Bone marrow (tissue), 2 donors: ENCODE measurements at places on chromosomes 6 and 20.

- DNase-seq: no peak
These were observed 49.0 kb upstream of the PAX1 start for GRCh38 chr20:21656308-21657067.

DNA sequence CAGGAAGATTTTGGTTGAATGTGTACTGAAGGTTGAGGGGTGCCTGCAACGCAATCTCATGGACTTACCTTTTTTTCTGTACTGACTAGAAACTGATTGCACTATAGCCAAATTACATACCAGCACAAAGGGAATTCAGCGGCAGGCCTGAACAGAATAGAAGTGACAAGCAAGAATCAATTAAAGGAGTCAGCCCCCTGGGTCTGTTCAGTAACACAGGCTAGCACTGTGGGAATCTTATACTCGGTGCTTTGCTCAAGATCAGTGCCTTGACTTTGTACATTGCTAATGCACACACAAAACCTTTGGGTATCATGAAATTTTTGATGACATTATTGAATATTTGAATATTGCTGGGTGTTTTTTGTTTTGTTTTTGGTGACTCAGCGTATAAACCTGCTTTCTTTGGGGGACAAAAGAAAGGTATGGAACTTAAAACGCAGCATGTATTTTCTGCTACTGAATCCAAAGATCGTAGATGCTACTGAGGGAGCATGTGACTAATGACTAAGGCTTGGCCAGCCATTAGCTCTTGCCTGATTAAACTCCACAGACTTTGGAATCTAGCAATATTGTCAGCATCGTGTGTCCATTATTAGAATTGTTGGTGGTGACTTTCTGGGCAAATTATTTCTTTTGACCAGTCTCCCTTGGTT lies 236.6 kb downstream of the ARID1B start:
- no peak for DNase-seq

DNA sequence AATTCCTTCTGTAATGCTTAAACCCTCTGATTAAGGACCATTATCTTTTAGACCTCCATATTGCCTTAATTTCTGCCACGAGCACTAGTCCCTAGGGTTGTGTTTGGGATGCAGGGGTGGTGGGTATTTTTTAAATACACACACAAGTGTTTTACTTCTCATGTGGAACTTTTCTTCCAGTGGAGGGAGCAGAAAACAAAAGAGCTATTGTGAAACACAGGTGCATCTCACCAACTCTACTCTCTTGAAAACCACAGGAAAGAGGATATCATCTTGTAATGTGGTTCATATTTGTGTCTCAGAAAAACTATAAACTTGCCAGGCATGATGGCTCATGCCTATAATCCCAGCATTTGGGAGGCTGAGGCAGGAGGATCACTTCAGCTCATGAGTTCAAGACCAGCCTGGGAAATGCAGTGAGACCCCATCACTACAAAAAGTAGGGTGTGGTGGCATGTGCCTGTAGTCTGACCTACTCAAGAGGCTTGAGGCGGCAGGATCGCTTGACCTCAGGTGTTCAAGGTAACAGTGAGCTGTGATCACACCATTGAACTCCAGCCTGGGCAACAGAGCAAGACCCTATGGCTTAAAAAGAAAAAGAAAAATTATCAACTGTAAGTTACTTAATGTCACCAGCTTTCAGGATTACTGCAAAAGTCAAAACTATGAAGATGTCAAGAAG lies 37.3 kb downstream of the MRS2 start:
- DNase-seq: no peak

DNA sequence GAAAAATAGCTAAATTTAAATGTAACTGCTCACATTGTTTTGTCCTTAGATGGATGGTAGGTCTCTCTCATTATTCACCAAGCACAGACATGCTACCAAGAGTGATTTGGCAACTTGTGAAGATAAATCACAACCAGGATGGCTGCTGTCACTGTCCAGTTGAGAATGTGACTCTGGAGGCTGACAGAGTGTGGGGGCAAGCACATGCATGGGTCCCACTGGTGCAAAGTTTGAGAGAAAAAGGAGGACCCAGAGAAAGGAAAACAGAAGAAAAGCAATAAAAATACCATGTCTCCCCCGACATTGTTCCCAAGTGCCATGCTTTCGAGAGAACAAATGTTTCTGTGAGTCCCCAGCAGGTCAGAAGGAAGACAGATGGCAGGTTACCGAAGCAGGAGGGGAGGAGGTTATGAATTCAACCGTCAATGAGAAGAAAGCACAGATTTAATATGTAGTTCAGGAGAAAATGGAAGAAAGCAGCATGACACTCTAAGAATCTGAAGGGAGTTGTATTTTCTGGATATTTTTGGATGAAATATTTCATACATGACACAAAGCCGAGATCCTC lies 73.0 kb upstream of the TSHZ2 start:
- no peak for DNase-seq

DNA sequence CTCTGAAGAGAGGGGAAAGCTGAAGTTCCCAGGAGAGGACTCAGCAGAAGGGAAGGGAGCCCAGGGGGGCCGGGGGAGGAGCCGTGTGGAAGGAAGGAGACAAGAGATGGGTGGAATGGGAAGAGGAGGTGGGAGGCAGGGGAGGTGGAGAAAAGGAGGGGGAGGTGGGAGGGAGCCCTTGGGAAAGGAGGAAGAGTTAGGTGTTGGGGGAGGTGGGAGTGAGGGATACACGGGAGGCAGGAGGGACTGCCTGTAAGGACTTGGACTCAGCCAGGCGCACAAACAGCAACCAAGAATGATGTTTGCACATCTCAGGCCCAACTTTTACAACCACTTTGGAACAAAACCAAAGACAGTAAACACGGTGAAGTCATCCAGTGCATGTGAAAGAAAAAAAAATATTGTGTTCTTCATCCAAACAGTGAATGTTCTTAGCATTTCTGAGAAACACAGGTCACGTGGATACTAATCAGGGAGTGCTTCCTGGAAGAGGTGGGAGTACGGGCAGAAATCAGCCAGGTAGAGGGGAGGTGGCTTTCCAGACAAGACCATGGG lies 17.4 kb upstream of the LSM14B start:
- DNase-seq: no peak

DNA sequence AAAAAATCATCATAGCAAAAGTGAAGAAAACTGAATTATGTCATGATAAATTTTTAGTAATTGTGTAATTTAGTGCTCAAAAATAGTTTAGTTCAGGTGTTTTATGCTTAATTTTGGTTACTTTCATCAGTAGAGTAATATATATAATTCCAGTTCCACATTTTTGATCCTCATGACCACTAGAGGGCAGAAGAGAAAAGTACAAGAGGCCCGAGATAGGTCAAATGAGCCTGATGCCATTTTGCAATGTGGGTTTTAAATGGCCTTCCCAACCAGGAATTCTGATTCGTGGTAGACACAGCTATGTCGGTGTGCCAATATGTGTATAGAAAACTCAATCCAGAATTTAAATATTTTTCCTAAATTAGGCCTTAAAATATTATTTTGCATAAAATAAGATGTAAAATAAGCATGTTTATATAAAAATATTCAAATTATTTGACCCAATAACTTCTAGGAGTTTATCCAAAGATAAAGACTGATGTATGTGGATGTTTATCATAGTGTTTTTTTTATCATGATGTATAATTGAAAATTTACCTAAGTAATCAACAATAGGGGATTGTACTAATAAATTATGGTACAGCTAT lies 159.7 kb upstream of the RPS6KA2 start:
- peak; percentile 73 for DNase-seq

- no peak for DNase-seq
These were observed 8.9 kb upstream of the SPATA2 start for GRCh38 chr20:49924247-49924646.

DNA sequence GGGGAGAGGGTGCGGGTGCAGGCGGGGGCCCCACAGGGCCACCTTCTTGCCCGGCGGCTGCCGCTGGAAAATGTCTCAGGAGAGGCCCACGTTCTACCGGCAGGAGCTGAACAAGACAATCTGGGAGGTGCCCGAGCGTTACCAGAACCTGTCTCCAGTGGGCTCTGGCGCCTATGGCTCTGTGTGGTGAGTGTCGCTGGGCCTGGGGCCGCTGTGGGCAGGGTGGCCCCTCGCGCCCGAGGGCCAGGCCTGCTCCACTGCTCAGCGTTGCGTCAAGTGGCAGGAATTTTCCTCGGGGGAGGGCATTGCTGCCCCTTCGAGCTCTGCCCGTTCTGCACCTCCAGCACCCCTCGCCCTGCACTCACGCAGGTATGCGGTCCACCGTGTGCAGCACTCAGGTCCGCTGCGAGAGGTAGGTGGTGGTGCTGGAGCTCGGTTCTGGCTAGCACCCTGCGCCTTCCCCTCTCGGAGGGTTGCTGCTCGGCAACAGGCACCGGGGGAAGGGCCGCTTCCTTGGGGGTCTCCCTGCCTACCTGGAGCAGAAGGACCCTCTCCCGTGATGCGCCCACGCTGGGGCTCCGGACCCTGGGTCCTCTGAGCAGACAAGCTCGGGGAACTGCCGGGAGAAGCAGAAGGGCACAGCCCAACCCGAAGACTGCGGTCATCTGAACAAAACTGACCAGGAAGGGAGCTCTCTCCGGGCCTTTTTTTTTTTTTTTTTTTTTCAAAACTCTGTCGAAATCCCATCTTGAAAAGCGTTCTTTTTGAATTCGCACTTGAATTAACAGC lies 674 bp downstream of the MAPK14 start:
- DNase-seq: peak; percentile 58

DNA sequence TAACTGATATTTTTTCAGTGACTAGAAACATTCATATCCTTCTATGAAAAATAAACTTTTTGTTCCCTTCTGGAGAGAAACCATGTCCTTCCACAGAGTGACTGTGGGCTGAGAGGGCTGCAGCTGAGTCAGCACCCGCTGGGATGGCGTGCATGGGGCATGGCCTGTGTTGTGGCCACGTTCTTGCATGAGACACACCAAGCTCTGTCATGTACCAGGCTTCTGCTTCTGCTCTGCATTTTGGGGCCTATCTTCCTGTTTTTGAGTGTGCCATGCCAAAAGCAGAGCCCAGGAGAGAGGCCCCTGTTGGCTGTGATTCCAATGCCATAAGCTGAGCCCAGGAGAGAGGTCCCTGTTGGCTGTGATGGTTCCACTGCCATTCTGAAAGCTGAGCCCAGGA lies 10.8 kb downstream of the APMAP start:
- DNase-seq: no peak

DNA sequence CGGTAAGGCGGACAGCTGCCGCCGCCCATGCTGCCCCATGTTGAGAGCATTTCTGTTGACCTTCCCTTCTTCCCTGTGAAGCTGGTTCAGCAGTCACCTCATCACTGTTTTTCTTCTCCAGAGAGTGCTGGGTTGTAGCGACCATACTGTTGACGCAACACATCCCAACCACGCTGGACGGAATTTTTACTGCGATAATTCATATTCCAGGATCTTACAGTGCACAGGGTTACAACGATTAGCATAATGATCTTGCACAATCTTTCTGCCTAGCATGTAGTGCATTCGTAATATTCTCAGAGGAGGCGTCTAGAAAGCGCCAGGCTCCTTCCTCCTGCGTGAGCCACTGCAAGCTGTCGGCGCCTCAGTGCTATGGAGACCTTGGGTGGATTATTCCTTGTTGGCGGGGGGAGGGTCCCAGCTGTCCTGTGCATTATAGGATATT lies 137.0 kb downstream of the MTHFD1L start:
- no peak for DNase-seq

DNA sequence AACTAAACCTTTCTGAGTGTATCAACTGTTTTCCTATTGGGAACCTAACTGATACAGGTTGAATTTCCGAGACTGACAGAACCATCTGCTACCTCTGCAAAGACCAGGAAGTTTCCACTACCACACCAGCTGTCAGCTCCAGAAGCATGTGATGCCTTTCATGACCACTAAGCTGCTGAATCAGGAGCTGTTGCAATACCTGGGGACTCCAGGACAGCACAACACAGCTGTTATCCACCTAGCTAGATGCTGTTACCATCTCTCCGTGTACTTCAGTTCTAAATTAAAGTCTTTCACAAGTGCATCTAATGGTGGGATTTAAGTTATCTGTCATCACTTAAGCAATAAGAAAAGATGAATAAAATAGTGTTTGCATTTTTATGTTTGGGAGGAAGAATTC lies 158.2 kb upstream of the IMPG1 start:
- no peak for DNase-seq

DNA sequence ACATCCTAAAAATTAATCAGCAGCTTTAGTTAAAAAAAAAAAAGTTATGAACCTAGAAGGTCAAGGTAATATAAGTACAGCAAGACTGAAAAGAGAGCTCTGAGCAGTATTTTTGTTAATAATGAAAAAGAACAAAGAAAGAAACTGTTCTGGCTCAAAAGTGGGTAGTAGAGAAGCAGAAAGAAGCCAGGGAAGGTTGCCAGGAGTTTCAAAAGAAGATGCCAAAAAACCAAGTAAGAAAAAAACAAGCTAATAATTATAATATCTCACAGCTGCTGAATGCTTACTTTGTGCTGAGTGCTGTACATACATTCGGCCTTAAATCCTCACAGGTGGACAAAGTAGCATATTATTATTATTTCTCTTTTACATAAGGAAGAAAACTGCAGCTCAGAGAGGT lies 31.9 kb downstream of the NRSN1 start:
- no peak for DNase-seq

- no peak for DNase-seq
These were observed 52.9 kb upstream of the TAF8 start for GRCh38 chr6:41997456-41997855.

- no peak for DNase-seq
These were observed 766 bp downstream of the PRICKLE4 start for GRCh38 chr6:41781366-41781730.

GRCh38 chr20:38226553-38226952 lies 34.0 kb downstream of the KIAA1755 start:
- no peak for DNase-seq

- DNase-seq: no peak
These were observed 34.3 kb upstream of the FOXC1 start for GRCh38 chr6:1575210-1576041.

DNA sequence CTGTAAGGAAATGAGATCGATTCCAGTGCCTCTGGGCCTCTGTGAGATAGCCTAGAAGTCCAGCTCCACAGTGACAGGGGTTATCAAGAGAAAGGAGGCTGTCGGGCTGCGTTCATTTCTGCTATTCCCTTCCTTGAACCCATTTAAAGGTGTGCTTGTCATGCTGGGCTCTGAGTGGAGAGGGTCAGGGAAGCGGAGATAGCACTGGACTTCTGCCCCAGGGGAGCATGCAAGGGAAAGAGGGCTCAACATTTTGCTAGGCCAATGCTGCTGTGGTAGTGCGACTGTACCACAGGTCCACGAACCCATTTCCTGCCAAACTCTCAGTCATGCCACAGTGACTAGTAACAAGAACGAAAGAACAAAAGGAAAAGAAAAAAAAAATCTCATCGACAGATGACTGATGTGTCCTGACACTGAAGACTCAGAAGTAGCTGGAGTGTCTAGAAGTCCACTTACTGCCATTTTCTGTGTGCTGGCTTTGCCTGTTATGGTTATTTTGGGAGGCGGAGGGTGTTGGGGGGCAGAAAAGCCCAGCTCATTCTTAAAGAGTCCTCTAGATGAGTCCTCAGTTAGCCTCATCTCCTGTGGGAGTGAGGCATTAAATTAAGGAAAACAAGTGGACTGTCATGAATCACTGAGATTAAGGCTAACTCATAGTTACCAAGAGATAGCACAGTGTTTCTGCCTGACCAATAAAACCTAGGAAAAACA lies 8.1 kb downstream of the NEDD9 start:
- no peak for DNase-seq

GRCh38 chr6:68919537-68919936 lies 284.5 kb downstream of the ADGRB3 start:
- no peak for DNase-seq
